ENCODE measurements at places on chromosomes 1 and 21.

- DNase-seq, result no peak
Observed at GRCh38 chr1:221768444-221769066, 26.7 kb upstream of the DUSP10 start.

DNA sequence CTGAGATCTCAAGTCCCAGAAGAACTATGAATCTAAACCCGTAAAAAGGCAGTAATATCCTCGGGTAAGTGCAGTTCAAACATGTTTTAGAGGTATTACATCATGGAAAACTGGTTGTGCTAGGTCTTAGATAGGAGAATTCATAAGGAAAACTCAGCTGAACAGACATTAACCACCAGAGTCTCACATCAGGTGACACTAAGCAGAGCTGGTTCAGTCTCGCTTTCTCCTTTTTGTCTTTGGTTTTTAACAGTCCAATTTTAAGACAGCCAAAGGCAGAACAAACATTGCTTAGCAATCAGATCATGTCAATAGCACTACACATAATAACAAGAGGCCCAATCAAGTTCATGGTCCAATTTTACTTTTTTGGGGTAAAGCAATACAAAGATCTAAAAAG is 63.1 kb upstream of the MUTYH start:
- no peak for DNase-seq

GRCh38 chr1:66288048-66288447 is 245.9 kb upstream of the SGIP1 start:
- DNase-seq, result no peak

- no peak for DNase-seq
Observed at GRCh38 chr21:40422896-40423635, 423.9 kb downstream of the DSCAM start.

- DNase-seq, result no peak
Observed at GRCh38 chr1:1376551-1377226, 1.7 kb upstream of the AURKAIP1 start.

GRCh38 chr1:202311875-202312635 is 29.7 kb downstream of the UBE2T start:
- DNase-seq, result no peak

- DNase-seq, result no peak
Observed at GRCh38 chr1:222073307-222073995, 331.6 kb upstream of the DUSP10 start.

- DNase-seq, result no peak
Observed at GRCh38 chr1:102852613-102853012, 255.7 kb downstream of the COL11A1 start.

- DNase-seq, result no peak
Observed at GRCh38 chr1:61754545-61754944, 12.3 kb downstream of the PATJ start.

DNA sequence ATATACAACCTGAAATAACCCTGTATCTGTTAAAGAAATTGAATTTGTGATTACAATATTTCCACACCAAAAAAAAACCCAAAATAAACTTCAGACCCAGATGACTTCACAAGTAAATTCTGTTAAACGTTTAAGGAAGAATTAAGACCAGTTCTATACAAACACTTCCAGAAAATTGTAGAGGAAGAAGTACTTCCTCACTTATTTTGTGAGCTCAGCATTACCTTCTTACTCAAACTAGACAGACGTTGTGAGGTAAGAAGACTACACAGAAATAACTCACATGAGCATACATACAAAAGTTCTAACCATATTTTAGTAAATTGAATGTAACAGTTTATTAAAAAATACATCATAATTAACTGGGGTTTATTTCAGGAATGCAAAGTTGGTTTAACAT is 18.8 kb downstream of the RALGPS2 start:
- DNase-seq, result no peak

DNA sequence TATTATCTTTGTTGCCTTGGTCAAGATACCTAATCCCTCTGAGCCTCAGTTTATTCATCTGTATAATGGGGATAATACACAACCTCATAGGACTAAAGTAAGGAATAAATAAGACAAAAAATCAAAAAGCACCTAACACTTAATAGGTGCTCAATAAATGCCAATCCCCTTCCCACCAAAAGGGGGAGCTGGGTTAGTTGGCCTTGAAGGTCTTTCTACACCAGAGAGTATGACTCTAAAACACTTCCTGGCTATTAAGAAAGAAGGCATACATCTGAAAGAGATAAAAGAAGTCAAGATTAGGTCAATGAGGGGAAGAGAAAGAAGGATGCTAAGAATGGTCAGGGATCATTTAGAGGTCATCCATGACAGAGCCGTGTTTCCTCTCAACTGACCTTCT is 11.1 kb downstream of the VSIG8 start:
- no peak for DNase-seq

DNA sequence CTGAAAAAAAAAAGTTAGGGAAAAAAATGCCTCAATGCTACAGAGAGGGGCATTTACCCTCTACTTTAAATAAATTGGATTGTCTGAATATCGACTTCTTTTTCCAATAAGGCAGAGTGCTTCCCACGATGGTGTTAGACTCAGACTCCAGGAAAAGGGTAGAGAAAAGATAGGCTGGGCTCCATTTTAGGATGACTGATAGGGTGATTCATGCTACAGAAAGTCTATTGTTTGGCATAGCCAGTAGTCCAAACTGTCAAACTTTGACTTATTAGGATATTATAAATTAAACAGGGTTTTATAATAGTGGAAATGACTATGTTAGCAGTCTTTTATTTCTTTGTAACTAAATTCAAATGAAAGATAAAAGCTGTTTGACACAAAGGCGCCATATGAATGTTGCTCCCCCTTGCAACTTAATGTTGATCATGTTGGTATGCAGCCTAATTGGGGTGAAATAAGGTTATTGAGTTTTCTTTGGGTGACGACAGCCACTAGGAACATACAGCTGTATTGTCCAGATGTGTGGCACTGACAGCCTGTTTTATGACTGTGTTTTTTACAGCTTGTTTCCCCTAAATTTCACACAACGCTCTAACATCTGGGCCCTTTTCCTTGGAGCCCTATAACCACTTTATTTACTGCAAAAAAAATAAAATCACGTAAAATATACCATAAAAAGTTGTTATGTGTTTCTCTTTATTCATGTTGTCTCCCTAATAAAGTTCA is 69.3 kb downstream of the SPAG17 start:
- DNase-seq, result no peak

- DNase-seq, result no peak
Observed at GRCh38 chr1:152162792-152163463, 3.9 kb upstream of the RPTN start.

- no peak for DNase-seq
Observed at GRCh38 chr1:229561141-229561540, 2.6 kb upstream of the ABCB10 start.

DNA sequence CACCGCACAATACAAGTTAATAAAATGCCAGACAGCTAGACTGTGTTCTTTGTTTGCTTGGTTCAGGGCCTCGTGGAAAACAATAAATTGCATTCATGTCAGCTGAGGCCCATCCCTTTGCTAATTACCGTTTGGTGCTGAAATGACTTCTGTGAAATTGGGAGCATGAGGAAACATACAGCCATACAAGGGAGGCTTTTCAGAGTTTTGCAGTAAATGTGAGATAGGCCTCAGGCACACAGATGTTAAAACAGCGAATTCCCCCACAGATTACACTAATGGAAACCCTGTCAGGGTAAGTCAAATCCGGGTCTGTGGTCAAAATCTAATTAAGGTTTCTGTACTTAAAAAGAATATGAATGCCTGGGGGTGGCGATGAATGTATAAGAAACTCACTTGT is 173.5 kb upstream of the LMO4 start:
- DNase-seq, result no peak

- no peak for DNase-seq
Observed at GRCh38 chr1:118388301-118388959, 203.4 kb upstream of the SPAG17 start.

- DNase-seq, result no peak
Observed at GRCh38 chr1:89739844-89740216, 81.0 kb upstream of the LRRC8D start.

DNA sequence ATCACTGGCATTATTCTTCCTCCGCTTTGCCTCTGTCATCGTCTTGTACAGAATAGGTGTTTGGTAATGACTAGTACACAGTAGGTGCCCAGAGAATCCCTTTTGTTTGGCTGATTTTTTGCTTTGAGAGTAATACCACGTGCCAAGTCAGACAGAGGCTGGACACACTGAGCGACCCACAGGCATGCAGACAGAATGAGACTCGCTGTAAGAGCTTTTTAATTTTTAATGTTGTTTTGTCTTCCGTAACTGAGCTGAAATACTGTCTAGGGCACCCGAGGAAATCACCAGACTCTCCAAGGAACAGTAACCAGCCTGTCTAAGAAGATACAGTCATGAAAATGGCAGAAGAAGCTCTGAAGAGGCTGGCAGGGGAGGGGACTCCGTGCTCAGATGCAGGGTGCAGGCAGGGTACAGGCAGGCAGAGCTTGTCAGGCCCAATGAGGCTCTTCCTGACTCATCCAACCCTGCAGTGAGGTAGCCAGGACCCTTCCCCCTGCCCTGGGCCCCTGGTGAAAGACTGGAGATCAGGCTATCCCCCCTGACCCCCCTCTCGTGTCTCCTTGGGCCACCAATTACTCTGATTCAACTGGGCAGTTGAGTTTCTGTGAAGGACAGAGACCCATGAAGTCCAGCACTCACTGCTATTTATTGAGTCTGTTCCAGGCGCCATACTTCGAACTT is 60.1 kb upstream of the ECE1 start:
- DNase-seq, result no peak

Measured in stimulated activated CD8-positive, alpha-beta memory T cell treated with anti-CD3 and anti-CD28 coated beads, Interleukin-2, amount 100 ng/mL, for 48 hours (primary cell).